Cardiac muscle cell (in vitro differentiated cells and primary cell): ENCODE measurements at places on chromosomes 12 and 14.
A peak's percentile ranks its signal among the peaks of the same experiment; 100 is the strongest.

DNA sequence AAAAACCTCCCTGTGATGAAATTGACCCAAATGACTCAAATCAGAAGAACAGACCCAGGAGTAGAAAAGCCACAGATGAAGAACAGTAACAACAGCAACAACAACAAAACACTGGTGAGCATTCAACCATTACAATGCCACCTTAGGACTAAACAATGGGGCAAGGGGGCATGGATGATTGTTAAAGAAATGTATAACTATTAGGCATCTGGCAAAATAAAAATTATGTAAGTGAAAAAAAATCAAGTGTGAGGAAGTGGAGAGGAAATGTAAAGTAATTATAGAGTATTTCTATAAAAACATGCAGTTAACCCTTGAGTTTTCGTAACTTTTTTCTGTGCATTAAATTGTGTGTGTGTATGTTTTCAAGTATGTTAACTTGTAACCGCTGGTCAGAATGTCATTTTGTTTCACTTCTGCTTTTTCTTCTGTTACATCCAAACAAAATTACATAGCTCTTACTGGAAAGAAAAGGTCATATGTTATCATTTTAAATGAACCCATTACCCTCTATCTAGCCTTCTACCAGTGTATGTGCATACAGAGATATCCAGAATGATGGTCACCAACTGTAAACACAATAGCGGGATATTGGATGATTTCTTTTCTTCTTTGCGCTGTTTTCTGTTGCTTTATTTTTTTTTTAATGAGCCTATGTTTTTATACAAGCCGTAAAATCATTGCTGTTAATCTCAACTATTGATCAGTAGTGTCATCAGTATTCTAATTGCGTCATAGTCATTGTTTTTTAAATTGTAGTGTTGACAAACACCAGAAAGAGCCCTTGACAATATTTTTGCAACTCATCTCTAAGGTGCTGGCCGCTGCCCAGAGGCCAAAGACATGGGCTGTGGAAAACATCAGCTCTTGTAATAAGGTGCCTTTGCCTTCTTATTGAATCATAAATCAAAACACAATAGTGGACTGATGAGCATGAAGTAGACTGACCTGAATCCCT, 170.6 kb downstream of the CRADD start:
- DNase-seq = no peak

- DNase-seq = no peak
Observed at GRCh38 chr14:60845523-60845922, 111.0 kb downstream of the MNAT1 start.

GRCh38 chr12:32457251-32458025, 58.1 kb downstream of the FGD4 start:
- no peak for DNase-seq

DNA sequence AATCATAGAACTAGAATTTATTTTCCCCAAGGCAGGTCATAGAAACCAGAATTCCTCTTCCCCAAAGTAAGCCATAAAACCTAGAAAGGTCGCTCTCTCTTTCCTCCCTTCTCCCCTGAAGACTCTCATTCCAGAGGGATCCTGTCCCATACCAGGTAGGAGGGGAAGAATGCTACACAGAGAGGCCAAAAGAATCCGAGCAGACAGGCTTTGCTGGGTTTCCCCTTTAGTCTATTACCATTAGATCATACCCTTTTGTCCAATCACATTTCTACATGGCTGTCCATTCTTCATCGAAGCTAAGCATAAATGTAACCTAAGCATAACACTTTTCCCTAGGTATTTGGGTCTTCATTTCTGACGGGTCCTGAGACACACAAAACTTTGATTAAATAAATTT, 204.5 kb downstream of the SPTSSA start:
- no peak for DNase-seq

- no peak for DNase-seq
Observed at GRCh38 chr12:60921541-60921940, 1325.7 kb downstream of the SLC16A7 start.

GRCh38 chr14:100777366-100777817, 48.5 kb upstream of the MEG3 start:
- DNase-seq = no peak

GRCh38 chr12:45351921-45352670, 136.2 kb downstream of the ANO6 start:
- DNase-seq = no peak

DNA sequence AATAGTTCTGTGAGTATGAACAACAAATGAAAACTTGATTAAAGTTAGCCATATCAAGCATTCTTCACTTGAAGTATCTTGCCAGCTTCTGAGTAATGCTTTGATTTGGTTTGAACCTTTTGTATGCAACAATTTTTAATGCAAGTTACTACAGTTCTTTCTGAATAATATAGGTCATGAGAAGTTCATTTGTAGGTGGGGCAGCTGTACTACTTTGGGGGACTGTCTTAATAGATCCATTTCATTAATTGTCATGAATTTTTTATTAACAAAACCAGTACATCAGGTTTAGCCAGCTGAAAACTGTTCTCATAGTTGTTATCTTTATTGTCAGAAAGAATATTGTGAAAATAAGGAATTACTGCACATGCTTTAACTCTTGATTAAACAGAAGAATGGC, 142.7 kb downstream of the FOXA1 start:
- no peak for DNase-seq

GRCh38 chr12:27635349-27635972, 60.8 kb upstream of the REP15 start:
- peak; percentile 78 for DNase-seq

GRCh38 chr12:63888908-63889635, 44.6 kb downstream of the SRGAP1 start:
- peak; percentile 75 for DNase-seq

GRCh38 chr14:63426838-63427352, 108.2 kb upstream of the GPHB5 start:
- no peak for DNase-seq

GRCh38 chr12:1882850-1883470, 35.5 kb downstream of the CACNA2D4 start:
- DNase-seq = no peak

DNA sequence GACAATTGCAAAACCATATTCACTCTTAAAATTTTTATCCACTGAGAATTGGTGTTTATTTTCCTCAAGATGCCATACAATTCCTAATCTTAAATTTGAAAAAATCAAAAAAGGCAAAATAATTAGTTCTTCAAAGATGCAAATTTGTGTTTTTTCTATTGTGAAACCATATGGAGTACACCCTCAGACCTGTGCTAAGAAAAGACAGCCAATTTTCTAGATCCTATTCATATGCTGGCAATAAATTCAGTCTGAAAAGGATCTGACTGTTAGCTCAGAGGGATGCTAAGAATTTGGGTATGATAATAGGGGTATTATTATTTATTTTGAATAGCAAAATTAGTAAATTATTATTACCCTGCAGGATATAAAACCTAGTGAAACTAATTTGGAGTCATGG, 476.9 kb upstream of the SYT1 start:
- no peak for DNase-seq

GRCh38 chr12:50747817-50748216, 16.1 kb upstream of the ATF1 start:
- no peak for DNase-seq

GRCh38 chr14:92711976-92712653, 36.3 kb downstream of the LGMN start:
- DNase-seq = no peak

DNA sequence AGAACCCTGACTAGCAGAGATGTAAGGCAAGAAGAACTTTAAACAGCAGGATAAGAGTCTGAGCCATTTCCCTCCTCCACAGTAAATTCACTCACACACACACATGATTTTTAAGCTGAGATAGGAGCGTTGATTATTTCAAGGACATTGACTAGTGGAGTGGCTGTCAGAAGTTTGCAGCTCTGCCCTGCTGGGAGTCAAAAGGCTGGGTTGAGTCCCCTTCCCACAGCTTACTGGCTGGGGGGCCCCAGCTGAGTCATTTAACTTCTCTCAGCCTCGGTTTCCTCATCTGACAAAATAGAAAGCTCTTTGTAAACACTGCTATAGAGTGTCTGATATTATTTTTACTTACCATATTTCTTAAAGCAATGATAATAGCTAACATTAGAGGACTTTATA, 28.3 kb downstream of the VCPKMT start:
- DNase-seq = no peak

- no peak for DNase-seq
Observed at GRCh38 chr14:72849222-72849621, 44.7 kb downstream of the DPF3 start.

GRCh38 chr12:80321653-80322052, 122.4 kb upstream of the PTPRQ start:
- no peak for DNase-seq

DNA sequence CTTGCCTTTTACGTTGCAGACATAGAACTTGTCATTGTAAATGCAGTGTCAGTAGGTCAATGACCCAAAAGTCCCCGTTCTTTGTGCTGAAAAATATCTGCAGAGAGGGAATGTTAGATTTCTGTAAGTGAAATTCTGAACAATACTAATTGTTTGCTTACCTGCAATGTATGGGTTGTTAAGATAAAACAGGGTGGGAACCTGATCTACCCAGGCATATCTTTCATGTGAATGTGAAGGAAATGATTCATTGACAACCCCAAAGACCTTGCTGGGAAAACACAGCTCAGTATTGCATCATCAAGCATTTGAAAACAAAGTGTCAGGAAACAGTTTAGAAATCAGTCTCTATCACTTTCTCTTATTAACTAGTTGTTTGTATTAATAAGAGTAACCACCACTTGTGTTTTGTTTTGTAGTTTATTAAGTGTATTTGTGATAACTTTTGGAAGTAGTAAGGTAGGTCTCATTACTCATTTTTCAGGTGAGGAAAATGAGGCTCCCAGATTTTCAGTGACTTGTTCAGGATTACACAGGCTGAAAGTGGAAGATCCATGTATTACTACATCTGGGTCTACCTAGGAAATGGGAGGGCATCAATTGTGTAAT, 57.9 kb upstream of the SLC38A2 start:
- peak; percentile 80 for DNase-seq

DNA sequence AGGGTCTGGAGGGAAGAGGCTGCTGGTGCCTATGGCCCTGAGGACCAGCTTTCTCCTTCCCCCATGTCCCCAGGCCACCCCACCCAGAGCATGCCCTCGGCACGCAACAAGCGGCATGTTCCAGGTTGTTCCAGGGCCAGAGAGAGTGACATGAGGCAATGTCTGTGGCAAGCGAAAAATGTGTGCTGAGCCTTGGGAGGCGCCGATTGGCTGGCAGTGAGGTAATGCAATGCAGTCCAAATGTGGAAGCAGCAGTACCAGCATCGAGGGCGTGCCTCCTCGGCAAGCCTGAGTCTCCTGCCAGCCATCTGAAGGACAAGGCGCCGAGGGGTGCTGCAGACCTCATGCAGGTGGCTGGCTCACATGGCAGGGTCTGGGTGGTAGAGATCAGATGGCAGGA, 423.8 kb downstream of the NRXN3 start:
- no peak for DNase-seq

- DNase-seq = no peak
Observed at GRCh38 chr14:102793531-102794328, 16.5 kb downstream of the TRAF3 start.

DNA sequence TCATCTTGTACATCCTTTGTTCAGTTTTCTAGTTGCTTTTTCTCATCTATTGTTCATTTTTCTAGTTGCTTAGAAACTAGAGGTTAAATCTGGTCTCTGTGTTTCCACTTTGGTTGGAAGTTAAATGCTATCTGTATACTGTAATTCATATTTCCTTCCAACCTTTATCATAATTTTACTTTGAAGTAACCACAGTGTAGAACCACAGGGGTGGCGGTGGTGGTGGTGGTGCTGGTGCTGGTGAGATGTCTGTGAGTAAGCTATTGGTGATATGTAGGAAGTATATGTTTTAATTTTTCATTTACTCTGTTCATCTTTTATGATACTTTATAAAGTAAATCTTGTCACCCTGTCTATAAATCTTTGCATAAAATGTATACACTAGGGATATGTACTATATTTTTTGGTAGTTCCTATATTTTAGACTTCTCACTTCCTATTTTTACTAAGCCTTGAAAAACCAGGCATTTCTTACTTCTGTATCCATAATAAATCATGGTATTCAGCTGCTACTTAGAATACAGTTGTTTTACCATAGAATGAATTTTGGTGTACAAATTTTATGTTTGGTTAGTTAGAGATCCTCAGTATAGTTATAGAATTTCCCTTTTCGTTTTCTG, 31.9 kb downstream of the CCDC91 start:
- no peak for DNase-seq

GRCh38 chr12:241266-241665, 21.4 kb downstream of the SLC6A13 start:
- DNase-seq = no peak

GRCh38 chr12:107537464-107538119, 148.0 kb upstream of the PWP1 start:
- no peak for DNase-seq

- peak; percentile 18 for DNase-seq
Observed at GRCh38 chr14:74425525-74426201, 347 bp downstream of the SYNDIG1L start.

- DNase-seq = no peak
Observed at GRCh38 chr12:113247123-113248050, 26.1 kb downstream of the TPCN1 start.

DNA sequence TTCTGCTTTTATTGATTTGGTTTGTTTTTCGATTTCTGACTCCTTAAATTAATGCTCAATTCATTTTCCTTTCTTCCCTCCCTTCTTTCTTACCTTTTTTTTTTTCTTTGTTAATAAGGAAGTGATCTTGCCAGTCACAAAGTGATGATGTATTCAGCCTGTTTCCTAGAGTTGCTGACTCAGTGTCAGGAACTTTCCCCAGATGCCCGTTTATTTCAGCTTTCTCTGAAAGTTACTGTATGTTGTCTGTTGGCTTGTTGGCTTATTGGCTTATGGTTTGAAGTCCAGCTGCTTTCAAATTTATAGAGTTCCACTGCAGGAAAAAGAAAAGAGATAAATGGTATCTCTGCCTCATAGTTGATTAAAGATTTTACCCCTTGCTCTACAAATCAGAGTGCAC, 12.4 kb upstream of the SLC6A15 start:
- peak; percentile 41 for DNase-seq

DNA sequence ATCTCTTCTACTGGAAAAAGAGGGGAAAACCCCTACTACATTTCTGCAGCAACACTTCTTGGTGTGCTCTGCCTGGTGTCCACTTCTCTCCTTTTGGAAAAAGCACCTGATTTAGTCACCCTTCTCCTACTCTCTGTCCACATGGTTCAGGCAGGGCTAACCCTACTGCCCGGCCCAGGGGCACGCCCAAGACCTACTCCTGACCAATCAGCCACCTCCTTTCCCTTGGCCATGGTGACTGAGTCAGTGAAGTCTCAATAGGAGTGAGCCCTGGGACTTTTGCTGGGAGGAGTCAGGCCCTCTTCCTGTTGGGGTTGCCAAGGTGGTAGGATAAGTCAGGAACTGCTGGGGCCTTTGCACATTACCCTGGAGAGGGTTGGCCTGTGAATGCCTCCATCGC, 52.5 kb upstream of the MYL2 start:
- DNase-seq = no peak

DNA sequence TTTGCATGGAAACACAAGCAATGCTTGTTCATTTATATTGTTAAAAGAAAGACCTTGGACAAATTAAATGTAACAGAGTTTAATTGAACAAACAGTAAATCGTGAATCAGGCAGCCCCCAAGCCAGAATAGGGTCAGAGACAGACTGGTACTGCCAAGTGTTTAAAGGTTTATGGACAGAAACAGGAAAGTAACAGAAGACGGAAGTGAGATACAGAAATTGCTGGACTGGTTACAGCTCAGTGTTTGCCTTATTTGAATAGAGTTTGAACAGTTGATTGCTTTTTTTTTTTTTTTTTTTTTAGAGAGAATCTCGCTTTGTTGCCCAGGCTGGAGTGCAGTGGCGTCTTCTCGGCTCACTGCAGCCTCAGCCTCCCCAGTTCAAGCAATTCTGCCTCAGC, 50.3 kb downstream of the DAO start:
- DNase-seq = no peak
